Choroid plexus epithelial cell (primary cell): ENCODE measurements at places on chromosomes 7 and 10.
A peak's percentile ranks its signal among the peaks of the same experiment; 100 is the strongest.

DNA sequence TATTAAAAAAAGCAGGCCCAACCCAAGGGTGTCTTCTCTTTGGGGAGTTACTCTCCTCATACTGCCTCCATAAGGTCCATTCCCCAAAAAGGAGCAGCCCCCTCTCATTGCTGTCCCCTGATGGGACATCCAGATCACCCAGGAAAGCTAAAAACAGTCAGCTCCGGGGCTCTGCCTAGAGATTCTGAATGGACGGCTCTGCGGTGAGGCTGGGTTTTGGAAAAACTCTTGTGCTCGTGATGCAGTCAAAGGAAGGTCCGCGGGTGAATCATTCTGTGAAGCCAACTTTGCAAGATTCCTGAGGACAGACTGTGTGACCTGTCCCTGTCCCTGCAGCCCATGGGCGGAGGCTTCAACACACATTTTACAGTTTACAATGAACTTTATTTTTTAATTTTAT, 351.5 kb downstream of the TYW1 start:
- DNase-seq: no peak

DNA sequence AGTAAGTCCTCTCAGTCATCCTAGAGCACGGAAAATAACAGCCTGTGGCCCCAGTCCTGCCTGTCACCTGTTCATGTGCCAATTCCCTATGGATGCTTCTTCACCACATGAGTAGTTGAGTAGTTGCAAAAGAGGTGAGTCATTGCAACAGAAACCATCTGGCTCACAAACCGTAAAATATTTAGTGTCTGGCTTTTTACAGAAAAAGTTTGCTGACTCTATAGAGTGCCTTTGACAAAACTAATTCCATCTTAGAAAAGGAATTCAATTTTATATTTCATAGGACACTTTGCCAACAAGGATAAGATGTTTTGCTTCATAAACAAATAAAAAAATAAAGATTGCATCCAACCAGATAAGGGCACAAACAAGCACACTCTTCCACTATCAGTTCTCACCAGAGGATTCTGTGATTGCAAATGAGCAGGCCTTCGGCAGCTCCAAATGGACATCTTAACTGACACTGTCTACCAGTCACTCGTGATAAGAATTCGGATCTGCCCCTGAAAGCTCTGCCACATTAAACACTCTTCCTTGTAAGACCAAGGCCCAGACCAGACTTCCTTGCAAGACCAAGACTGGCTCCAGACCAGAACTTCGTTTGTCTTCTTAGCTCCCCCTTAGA, 242.7 kb upstream of the SEMA3C start:
- DNase-seq: peak; percentile 96

DNA sequence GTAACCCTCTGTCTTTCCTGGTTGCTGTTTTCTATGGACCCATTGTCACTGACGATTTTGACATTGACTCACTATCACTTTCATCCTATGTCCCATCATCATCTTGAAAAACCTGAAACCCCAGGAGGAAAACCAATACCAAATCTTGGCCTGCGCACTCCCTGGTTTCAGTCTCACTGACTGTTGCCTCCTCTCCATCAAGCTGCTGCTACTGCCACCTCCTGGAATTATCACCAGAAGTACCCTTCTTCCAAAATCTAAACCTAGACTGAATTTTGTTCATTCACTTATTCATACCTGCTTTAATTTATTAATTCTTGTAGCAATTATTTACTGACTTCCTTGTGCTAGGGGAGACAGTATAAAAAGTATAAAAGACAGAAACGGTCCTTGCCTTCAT, 44.5 kb upstream of the ACBD5 start:
- DNase-seq: peak; percentile 37

GRCh38 chr10:53276797-53277196, 504.2 kb upstream of the MBL2 start:
- DNase-seq: no peak

DNA sequence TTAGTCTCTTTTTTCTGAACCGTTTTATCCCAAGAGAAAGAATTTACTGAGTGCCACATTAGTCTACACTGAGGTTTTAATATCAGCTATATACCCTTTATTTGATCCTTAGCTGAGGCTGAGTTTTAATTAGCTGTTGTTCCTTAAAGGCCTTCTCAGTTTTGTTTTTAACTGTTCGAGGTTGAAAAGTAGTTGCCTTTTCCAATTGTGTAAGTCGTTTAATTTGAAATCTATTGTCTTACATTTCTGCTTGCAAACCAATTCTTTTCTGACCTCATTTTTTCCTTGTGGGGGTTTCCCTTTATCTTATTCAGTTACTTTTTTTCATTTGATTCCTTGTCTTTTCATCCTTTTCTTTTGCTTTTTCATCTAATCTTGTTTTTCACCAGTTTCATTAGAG, 30.8 kb downstream of the UMAD1 start:
- DNase-seq: no peak

GRCh38 chr7:22179442-22179879, 177.5 kb downstream of the RAPGEF5 start:
- DNase-seq: peak; percentile 16

DNA sequence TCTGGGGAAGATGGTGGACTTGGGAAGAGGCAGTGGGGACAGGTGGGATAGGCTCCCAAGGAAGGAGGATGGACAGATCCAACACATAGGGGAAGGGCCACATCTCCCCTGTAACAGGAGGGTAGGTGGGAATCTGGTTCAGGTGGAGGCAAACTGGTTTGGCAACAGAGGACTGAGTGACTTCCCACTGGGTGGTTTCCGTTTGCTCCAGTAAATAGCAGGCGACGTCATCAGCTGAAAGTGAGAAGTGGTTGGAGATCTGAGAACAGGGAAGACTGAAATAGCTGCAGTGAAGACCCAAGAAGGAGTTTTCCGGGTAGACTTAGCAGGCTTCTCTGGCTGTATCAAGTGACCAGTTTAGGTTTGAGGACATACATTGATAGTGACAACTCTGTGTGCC, 504.4 kb downstream of the GALNT17 start:
- peak; percentile 63 for DNase-seq

DNA sequence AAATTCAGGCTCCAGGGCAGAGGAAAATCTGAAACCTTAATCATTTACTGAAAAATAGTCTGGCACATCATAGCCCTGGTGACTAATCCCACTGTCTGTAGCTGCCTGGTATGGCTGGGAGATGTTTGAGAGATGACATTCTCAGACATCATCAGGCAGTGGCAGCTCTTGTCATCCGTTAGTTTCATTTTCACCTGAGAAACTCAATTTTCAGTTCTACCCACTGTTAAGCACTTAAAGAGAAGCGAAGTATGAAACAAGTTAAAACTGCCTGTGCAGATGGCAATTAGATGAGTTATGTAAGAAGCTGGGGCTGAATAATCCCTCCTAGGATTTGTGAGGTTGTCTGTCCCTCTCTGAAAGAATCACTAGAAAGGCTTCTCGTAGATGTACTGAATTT, 150.2 kb downstream of the NSUN6 start:
- DNase-seq: peak; percentile 46

- DNase-seq: peak; percentile 77
These were observed 2.1 kb downstream of the MXI1 start for GRCh38 chr10:110209454-110209925.

- DNase-seq: no peak
These were observed 51.3 kb upstream of the ZMIZ2 start for GRCh38 chr7:44697136-44698045.

DNA sequence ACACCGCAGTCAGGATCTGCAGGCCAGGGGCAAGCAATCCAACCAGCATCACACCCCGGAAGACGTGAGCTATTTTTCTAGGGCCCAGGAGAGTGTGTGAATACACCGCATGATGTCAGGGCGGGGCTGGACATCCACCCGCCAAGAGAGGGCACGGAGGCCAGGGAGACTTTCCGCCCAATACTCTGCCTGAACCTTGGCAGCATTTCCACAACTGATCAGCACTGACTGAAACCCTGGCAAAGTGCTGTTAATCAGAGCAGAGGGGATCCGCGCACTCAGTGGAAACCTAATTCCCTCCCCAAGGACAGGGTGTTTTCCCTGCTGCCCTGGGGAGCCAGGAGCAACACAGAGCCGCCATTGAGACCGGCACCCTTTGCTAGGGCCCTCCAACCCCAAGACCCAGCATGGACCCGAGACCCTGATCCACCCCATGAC, 8.2 kb downstream of the MAD1L1 start:
- no peak for DNase-seq

DNA sequence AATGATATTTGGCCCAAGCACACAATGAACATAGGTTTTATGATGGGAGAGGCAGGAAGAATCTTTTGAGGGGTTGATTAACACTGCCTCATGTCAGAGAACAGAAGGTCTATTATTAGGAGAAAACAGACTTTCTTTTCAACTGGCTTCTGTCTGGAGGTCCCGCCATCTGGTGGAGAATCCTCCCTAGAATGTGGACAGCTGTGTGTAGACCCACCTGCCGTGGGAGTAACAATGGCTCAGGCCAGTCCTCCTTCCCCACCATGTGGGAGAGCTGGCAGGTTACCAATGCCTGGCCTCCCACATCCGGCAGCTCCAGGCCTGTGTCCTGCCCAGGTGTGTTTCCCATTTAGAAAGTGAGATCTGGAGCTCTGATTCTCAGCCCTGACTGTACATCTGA, 70.4 kb upstream of the AOAH start:
- no peak for DNase-seq

DNA sequence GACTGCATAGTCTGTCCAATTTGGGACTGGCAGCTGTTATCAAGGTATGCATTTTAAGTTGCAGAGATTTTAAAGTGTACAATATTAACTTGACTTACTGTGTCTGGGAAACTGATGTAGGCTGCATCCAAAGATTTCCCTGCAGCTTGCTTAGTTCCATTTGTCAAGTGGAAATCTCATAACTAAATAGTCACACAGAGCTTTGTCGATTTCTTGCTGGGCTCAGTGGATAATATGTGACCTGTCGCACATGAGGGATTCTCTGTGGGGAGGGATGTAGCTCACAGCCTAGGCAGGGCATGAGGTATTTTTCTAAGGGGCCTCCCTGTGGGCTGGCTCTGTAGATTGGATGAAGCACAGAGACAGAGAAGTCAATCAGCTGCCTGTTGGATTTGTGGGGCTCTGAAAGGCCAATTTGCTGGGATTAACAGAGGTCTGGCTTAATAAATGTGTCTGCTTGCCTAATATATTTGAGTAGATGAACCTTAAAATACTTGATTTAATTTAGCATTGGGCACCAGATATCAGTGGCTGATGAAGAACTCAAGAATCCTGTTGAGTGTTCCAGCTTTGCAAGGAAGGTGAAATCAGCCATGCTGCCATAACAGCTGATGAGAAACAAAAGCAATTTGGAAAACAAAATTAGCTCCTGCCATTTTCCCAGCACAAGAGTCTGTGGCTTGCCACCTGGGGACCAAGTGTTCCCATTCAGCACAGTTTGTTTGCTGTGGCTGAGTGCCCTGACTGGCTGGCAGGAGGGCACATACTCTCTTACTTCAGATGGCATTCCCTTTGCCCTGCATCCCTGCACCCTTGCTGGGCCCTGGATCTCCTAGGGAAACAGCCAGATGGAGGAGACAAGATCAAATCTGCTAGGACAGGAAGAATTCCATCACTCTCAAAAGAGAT, 598.5 kb downstream of the SORCS3 start:
- no peak for DNase-seq

- DNase-seq: no peak
These were observed 151.1 kb downstream of the MAD1L1 start for GRCh38 chr7:2081526-2082135.

- peak; percentile 82 for DNase-seq
These were observed 6.0 kb upstream of the TMED4 start for GRCh38 chr7:44587843-44588711.

DNA sequence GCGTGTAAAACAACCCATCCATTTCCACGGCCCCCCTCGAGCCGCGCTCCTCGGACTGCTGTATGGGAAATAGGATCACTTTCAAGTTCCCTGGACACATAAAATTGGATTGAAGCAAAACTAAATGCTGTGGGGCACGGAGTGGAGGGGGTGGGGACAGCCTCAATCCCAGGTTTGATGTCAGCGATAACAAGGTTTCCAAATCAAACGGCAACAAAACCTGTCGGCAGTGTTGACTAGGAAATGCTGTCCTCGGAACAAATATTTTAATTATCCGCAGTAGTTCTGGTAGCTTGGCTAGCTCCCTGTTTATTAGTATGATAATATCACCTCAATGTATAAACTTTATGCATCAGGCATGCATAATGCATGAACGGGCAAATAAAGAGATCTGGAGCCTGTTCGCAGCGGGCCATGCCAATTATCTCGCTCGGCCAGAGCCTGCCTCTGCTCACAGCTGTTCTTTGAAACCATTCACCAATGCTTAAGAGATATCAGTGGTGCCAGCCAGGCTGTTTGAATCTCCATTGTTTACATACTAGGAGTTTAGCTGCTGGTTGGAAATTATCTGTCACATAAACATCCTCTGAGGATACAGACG, 161.1 kb downstream of the PAXIP1 start:
- DNase-seq: no peak

DNA sequence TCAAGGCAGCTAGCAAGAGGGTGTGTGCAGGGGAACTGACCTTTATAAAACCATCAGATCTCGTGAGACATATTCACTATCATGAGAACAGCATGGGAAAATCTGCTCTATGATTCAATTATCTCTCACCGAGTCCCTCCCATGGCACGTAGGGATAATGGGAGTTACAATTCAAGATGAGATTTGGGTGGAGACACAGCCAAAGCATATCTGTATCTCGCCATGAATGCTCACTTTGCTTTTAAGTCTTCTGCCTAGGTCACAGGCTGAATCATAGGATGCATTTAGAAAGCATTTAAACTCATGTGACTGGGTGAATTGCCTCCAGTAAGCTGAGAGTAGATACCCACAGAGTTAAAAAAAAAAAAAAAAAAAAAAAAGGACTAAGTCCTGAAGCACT, 220.0 kb downstream of the AGMO start:
- peak; percentile 9 for DNase-seq

GRCh38 chr10:92957223-92958010, 103.2 kb upstream of the CYP26C1 start:
- DNase-seq: peak; percentile 32

GRCh38 chr10:48801001-48801421, 116.3 kb downstream of the WDFY4 start:
- no peak for DNase-seq

GRCh38 chr7:51982653-51983052, 666.0 kb upstream of the COBL start:
- DNase-seq: no peak

GRCh38 chr10:123257904-123258456, 103.8 kb downstream of the BUB3 start:
- no peak for DNase-seq

- DNase-seq: no peak
These were observed 135.6 kb downstream of the CHN2 start for GRCh38 chr7:29330136-29330535.

- DNase-seq: no peak
These were observed at the start of gene TCERG1L for GRCh38 chr10:131311661-131312477. Gene TCERG1L (minus strand): TSS chr10:131311721. CDS start chr10:131311635, 86 bp downstream.

GRCh38 chr10:16521311-16522016, at the start of gene C1QL3:
Gene C1QL3 (minus strand): TSS chr10:16521879. CDS start chr10:16521065, 814 bp downstream.
- peak; percentile 40 for DNase-seq

DNA sequence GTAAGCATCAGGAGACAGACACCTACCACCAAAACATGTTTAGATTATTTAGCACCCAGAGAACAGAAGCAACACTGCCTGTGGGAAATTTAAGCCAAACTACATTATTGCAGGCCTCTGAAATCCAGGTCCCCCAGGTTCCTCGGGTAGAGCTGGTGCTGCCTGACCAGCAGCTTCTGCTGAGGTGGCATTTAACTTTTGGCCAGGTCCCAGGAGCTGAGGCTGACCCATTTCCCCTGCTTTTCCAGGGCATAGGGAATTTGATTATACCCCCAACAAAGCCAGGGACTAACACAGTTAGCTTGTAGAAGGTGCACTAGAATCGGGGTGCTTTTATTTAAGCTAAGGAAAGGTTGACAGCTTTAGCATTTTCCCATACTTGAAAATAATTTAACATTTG, 4.7 kb downstream of the LRRC4 start:
- no peak for DNase-seq

GRCh38 chr10:68816796-68817412, 10.4 kb upstream of the STOX1 start:
- no peak for DNase-seq
